ENCODE measurements at places on chromosomes 2 and 18. TPM values are rescaled to one million over a fixed set of nuclear protein-coding genes. Genes with fewer than 3 reads are reported as not detected.

Gene TSHZ1
- total RNA-seq, result 51.6 TPM

Gene CERKL
- not detected for total RNA-seq

Gene LYPD6B
- total RNA-seq, result not detected

Gene EFR3B
- total RNA-seq, result not detected

Gene FAHD2A
- 25.4 TPM for total RNA-seq

Gene SERPINB4
- not detected for total RNA-seq

Gene ANKRD30BL
- not detected for total RNA-seq

Gene GKN2
- not detected for total RNA-seq

DNA sequence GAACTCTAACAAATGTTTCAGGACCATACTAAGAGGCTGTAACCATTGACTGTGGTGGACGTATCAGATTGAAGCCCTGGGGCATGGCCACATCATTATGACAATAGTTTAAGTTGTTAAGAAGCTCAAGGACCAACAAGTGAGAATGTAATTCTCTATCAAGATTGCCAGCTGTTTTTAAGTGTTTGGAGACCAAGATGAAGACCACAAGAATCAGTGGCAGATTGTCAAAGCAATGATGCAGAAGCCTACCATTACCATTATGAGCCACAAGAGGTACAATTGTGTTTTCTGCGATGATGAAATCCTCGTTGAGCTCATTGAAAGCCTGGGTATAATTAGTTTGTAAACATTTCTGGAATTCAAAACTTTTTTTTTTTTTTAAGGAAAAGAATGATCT lies 261.1 kb upstream of the ZEB2 start:
- no peak overlapping the region for H3K27ac ChIP-seq
- H3K36me3 ChIP-seq, result no peaks in the 10 kb centered on the region
- H3K4me1 ChIP-seq, result no peaks in the 10 kb centered on the region
- no peak for DNase-seq

- peaks cover 50% of the 10 kb centered on the region for H3K36me3 ChIP-seq
- no peak for DNase-seq
- H3K27ac ChIP-seq, result peak overlapping the region; percentile 88
- H3K4me1 ChIP-seq, result peaks cover 35% of the 10 kb centered on the region
These were observed 11.3 kb downstream of the STK17B start for GRCh38 chr2:196160101-196160500.

- no peaks in the 10 kb centered on the region for H3K36me3 ChIP-seq
- H3K4me1 ChIP-seq, result no peaks in the 10 kb centered on the region
- H3K4me3 ChIP-seq, result no peak overlapping the region
These were observed 175.8 kb upstream of the TCF4 start for GRCh38 chr18:55763805-55764204.

DNA sequence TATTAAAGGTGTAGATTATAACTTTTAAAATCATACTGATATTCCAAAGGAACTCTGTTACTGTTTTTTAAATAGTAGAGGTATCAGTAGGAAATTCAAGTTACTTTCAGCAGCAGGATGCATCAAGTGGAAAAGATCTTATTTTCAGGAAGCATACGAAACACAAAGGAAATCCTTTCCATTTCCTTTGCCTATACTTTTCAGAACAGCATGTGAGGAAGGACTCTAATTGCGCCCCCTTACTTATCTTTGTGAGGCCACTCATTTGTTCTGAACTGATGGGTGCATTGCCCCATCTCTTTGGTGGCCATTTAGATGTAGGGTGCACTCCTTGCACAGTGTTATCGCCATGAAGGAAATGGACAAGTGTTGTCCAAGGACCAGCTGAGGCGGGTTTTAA lies 145.3 kb downstream of the BABAM2 start:
- no peaks in the 10 kb centered on the region for H3K4me1 ChIP-seq
- no peak overlapping the region for H3K27ac ChIP-seq
- H3K27me3 ChIP-seq, result no peaks in the 10 kb centered on the region

DNA sequence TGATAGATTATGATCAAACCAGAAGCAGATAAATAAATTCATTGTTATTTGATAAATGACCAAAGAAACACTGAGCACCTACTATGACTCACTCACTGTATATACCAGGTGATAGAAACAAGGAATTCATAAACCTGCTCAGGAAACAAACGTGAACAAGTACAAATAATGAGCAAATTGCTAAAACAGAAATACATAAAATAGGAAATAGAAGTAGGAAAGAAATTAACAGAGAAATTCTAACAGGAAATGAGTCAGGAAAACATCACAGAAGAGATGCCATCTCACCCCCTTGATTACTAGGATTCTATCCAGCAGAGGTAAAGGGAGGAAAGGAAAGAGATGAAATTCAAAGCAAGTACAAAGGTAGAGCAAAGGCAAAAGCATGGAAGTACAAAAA lies 31.3 kb downstream of the EXOC6B start:
- no peaks in the 10 kb centered on the region for H3K27me3 ChIP-seq
- no peaks in the 10 kb centered on the region for H3K36me3 ChIP-seq
- no peak overlapping the region for H3K27ac ChIP-seq
- no peaks in the 10 kb centered on the region for H3K4me1 ChIP-seq
- no peak overlapping the region for H3K4me3 ChIP-seq

GRCh38 chr2:60294901-60295635 lies 258.4 kb downstream of the BCL11A start:
- H3K36me3 ChIP-seq, result no peaks in the 10 kb centered on the region
- H3K4me1 ChIP-seq, result no peaks in the 10 kb centered on the region
- H3K27me3 ChIP-seq, result no peaks in the 10 kb centered on the region
- H3K27ac ChIP-seq, result no peak overlapping the region
- no peak for DNase-seq
- H3K4me3 ChIP-seq, result no peak overlapping the region

DNA sequence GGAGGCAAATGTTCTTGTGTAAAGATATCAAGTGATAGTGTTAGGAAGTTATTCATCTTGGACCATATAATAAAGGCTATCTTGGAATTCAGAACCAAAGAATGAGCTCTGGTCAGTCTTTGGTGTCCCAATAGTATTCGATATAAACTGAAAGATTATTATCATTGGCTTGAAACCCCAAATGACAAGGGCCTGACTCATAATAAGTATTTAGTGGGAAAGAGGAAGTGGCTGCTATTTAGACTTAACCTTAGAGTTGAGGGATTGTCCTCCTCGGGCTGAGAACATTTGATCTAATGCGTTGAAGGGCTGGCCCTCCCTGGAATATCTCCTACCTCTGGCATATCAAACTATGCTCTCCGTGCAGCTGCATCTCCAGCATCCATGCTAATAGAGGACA lies 67.5 kb downstream of the CDH20 start:
- no peaks in the 10 kb centered on the region for H3K27me3 ChIP-seq
- H3K36me3 ChIP-seq, result no peaks in the 10 kb centered on the region
- no peak for DNase-seq
- no peak overlapping the region for H3K4me3 ChIP-seq
- H3K27ac ChIP-seq, result no peak overlapping the region

DNA sequence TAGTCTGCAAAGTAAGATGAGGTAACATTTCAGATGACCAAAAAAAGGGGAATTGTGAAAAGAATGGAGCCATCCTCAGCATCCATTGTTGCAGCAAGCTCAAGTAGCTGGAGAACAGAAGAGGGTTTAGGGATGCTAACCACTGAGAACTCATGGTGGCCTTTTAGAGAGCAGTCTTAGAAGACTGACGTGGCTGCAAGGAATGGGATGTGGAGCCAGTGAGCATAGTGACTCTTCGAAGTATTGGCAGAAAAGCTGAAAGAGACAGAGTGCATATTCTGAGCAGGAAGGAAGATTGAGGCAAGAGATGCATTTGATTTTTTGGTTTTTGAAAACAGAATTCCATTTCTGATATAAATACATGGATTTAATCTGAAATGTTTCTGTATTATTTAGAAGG lies 151.2 kb downstream of the UBE2E3 start:
- no peaks in the 10 kb centered on the region for H3K4me1 ChIP-seq
- no peaks in the 10 kb centered on the region for H3K36me3 ChIP-seq
- H3K27me3 ChIP-seq, result no peaks in the 10 kb centered on the region

GRCh38 chr2:3099145-3099859 lies 278.3 kb downstream of the EIPR1 start:
- H3K36me3 ChIP-seq, result no peaks in the 10 kb centered on the region
- no peak overlapping the region for H3K27ac ChIP-seq
- no peaks in the 10 kb centered on the region for H3K27me3 ChIP-seq

GRCh38 chr2:104025295-104025694 lies 828.6 kb upstream of the POU3F3 start:
- H3K27ac ChIP-seq, result no peak overlapping the region
- H3K36me3 ChIP-seq, result no peaks in the 10 kb centered on the region
- H3K4me3 ChIP-seq, result no peak overlapping the region
- no peak for DNase-seq
- no peaks in the 10 kb centered on the region for H3K4me1 ChIP-seq
- H3K27me3 ChIP-seq, result no peaks in the 10 kb centered on the region

DNA sequence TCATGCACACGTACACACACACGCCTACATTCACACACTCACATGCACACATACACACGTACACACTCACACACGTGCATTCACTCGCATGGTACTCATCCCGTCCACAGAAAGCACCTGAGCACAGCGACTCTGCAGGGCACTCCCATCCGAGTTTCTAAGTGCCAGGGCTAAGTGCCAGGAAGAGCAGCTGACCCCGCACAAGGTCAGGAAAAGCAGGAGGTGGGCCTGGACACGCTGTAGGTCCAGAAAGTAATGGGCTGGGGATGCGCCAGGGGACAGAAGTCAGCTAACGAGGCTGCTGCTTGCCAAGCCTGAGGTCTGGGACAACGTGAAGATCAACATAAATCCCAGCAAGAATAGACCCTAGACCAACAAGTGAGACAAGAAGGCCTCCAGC lies 15.8 kb downstream of the ADI1 start:
- H3K27me3 ChIP-seq, result no peaks in the 10 kb centered on the region
- DNase-seq, result no peak

DNA sequence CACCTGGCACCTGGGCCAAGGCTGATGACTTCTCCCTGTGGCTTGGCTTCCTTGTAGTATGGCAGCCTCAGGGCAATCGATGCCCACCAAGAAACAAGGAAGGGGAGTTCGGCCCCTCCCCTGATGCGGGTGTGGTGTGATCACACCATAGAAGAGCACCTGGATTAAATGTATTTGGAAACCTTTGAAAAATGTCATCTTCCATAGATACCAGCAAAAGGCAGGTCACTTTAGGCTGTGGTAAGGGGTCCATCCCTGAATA lies 198.2 kb downstream of the CYP26B1 start:
- no peaks in the 10 kb centered on the region for H3K27me3 ChIP-seq
- H3K4me1 ChIP-seq, result no peaks in the 10 kb centered on the region
- DNase-seq, result no peak
- no peak overlapping the region for H3K4me3 ChIP-seq

DNA sequence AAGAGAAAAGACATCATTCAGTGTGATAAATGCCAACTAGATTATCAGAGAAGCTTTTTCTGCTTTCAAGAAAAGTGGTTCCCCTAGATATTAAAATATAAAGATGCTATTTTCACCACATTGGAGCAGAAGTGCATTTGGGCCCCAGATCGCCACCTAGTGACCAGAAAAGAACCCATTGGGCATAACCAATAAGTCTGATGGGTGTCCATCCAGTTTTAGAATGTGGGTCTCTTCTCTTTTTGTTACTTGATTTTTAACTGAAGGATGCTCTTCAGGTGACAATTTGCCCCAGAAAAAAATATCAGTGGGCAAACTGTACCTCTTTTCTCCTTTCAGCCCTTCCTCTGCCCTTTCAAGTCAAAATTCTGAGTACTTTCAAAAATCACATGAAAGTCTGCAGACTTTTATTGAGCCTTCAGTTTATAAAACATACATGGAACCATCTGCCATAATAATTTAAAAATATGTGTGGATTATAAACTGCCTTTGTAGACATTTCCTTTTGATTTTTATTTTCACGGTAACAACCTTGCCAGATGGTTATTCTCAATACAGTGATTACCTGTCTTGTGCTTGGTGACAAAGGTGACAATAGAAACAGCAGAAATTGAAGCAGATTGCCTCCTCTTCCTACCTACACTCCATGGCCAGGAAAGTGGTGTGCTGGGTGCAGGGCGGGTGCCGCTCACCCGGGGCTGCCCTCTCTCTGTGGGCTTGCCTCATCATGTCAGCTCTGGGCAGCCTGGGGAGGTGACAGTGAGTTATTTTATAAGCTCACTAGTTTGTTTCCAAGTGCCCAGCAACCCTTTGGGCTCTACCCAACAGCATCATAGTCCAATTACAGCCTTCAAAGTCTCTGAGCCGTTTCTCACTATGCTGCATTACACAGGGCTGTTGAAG lies 124.5 kb downstream of the DCDC2C start:
- no peaks in the 10 kb centered on the region for H3K36me3 ChIP-seq
- H3K4me1 ChIP-seq, result no peaks in the 10 kb centered on the region
- no peak overlapping the region for H3K27ac ChIP-seq
- no peak overlapping the region for H3K4me3 ChIP-seq
- H3K27me3 ChIP-seq, result no peaks in the 10 kb centered on the region

GRCh38 chr2:62145478-62146100 lies 50.3 kb upstream of the B3GNT2 start:
- no peaks in the 10 kb centered on the region for H3K36me3 ChIP-seq
- no peak overlapping the region for H3K4me3 ChIP-seq
- peaks cover 2% of the 10 kb centered on the region for H3K4me1 ChIP-seq
- H3K27ac ChIP-seq, result no peak overlapping the region
- no peaks in the 10 kb centered on the region for H3K27me3 ChIP-seq

DNA sequence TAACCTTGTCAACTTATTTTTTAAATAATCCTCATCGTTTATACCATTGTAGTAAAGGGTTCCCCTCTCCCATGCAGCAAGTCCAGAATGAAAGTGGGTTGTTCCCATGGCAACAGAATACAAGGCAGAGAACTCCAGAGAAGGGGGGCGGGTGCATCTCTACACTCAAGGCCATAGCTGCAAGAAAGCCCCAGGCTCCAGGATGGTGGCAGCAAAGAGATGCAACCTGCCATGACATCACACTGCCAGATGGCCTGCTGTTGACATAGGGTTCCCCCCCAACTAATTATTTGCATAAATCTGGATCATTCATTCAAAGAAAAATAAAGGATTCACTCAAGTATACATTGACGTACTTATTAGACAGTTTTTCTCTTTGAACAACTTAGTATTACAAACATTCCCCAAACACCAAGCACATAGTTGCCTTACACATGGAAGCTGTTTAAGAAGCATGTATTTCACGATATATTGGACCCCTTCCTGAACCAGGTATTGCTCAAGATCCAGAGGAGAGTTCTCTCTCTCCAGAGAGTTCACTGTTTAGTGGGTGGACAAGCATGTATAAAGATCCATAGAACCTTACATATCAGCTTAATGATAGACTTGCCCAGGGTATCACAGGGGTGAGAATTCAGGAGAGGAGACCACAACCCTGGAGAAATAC lies 87.4 kb upstream of the KLF7 start:
- no peaks in the 10 kb centered on the region for H3K36me3 ChIP-seq
- H3K4me3 ChIP-seq, result no peak overlapping the region
- H3K4me1 ChIP-seq, result peaks cover 6% of the 10 kb centered on the region

GRCh38 chr2:213868526-213868925 lies 542.3 kb upstream of the VWC2L start:
- no peaks in the 10 kb centered on the region for H3K36me3 ChIP-seq
- H3K27me3 ChIP-seq, result no peaks in the 10 kb centered on the region
- no peak overlapping the region for H3K4me3 ChIP-seq
- H3K4me1 ChIP-seq, result no peaks in the 10 kb centered on the region
